Cardiac ventricle fibroblast (primary cell): ENCODE measurements at places on chromosomes 1 and 21. TPM values are rescaled to one million over a fixed set of nuclear protein-coding genes. Genes with fewer than 3 reads are reported as not detected.

The PRAMEF27 gene
- total RNA-seq = not detected in 2 replicates

The GPR157 gene
- 1.1 and 1.6 TPM in 2 replicates for total RNA-seq

The C1orf116 gene
- total RNA-seq = not detected in 2 replicates

The S100A12 gene
- total RNA-seq = not detected in 2 replicates

The IKBKE gene
- total RNA-seq = 4.4 and 7.4 TPM in 2 replicates

The CELA3A gene
- not detected in 2 replicates for total RNA-seq

The POLR3GL gene
- total RNA-seq = 10.4 and 13.9 TPM in 2 replicates

The GBP7 gene
- not detected in 2 replicates for total RNA-seq

The IGSF21 gene
- not detected in 2 replicates for total RNA-seq

The SPRR1A gene
- not detected in 2 replicates for total RNA-seq

The CDCP2 gene
- total RNA-seq = not detected in 2 replicates

The CFH gene
- 373 and 434 TPM in 2 replicates for total RNA-seq

The CGN gene
- total RNA-seq = not detected in 2 replicates

The CD1E gene
- total RNA-seq = not detected in 2 replicates

The INAVA gene
- total RNA-seq = not detected in 2 replicates

The PTAFR gene
- not detected in 2 replicates for total RNA-seq

The TM2D1 gene
- total RNA-seq = 43.5 and 53.9 TPM in 2 replicates

The ACTL8 gene
- not detected in 2 replicates for total RNA-seq

The B3GALT5 gene
- not detected in 2 replicates for total RNA-seq

The TTC34 gene
- 0.15 and 0.37 TPM in 2 replicates for total RNA-seq

The PGBD2 gene
- 3.1 and 3.3 TPM in 2 replicates for total RNA-seq

The AADACL4 gene
- not detected in 2 replicates for total RNA-seq

The GBP6 gene
- total RNA-seq = not detected in 2 replicates

The LMX1A gene
- total RNA-seq = not detected in 2 replicates

The FMN2 gene
- not detected in 2 replicates for total RNA-seq

The NPR1 gene
- 17.4 and 19.6 TPM in 2 replicates for total RNA-seq

The OR2M3 gene
- not detected in 2 replicates for total RNA-seq

The ALG14 gene
- 0.94 and 1.3 TPM in 2 replicates for total RNA-seq

The MASP2 gene
- not detected in 2 replicates for total RNA-seq

The HHAT gene
- 4.6 and 6.5 TPM in 2 replicates for total RNA-seq

The HSPA13 gene
- 20.0 and 27.8 TPM in 2 replicates for total RNA-seq

The ZMYND12 gene
- total RNA-seq = 1.2 and 1.6 TPM in 2 replicates

The KCNT2 gene
- 3.1 and 6.2 TPM in 2 replicates for total RNA-seq

The PTCH2 gene
- 0.10 and 1.5 TPM in 2 replicates for total RNA-seq

The FMO2 gene
- 97.5 and 98.5 TPM in 2 replicates for total RNA-seq

The PARP1 gene
- total RNA-seq = 54.5 and 63.9 TPM in 2 replicates

The FAM163A gene
- not detected in 2 replicates for total RNA-seq

The RIPPLY3 gene
- not detected in 2 replicates for total RNA-seq

The RIPK4 gene
- total RNA-seq = 0.54 and 0.56 TPM in 2 replicates

The SEMA6C gene
- total RNA-seq = 2.8 and 4.1 TPM in 2 replicates

The SMPDL3B gene
- total RNA-seq = 0.29 TPM in 1 of 2 replicates, not detected in the other

The GADD45A gene
- 68.4 and 83.0 TPM in 2 replicates for total RNA-seq

The C1orf94 gene
- not detected in 2 replicates for total RNA-seq

The CYP4Z1 gene
- total RNA-seq = 0.10 TPM in 1 of 2 replicates, not detected in the other

The HSD3B1 gene
- not detected in 2 replicates for total RNA-seq

The UBASH3A gene
- total RNA-seq = not detected in 2 replicates

The HSD11B1 gene
- total RNA-seq = 134 and 142 TPM in 2 replicates
